ENCODE measurements at places on chromosomes 13 and 19. TPM values are rescaled to one million over a fixed set of nuclear protein-coding genes. Genes with fewer than 3 reads are reported as not detected.

The HCST gene
- 0.68 TPM for total RNA-seq

The BAX gene
- total RNA-seq = 310 TPM

The CYP4F2 gene
- total RNA-seq = not detected

The ARMC6 gene
- 66.5 TPM for total RNA-seq

The UQCRFS1 gene
- total RNA-seq = 46.1 TPM

The B3GNT8 gene
- 0.96 TPM for total RNA-seq

The PLK5 gene
- 0.50 TPM for total RNA-seq

The UBE2L5 gene
- not detected for total RNA-seq

The PSG1 gene
- not detected for total RNA-seq

The PGLYRP2 gene
- total RNA-seq = not detected

The CEACAM6 gene
- total RNA-seq = not detected

DNA sequence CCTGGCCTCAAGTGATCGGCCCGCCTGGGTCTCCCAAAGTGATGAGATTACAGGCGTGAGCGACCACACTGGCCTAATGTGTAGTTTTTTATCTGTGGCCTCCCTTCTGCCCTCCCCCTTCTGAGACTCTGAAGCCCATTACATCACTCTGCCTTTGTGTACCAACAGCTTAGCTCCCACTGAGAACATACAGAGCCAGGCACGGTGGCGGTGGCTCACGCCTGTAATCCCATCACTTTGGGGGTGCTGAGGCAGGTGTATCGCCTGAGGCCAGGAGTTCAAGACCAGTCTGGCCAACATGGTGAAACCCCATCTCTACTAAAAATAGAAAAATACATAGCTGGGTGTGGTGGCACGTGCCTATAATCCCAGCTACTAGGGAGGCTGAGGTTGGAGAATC, 12.6 kb downstream of the NCR1 start:
- no peak for DNase-seq

DNA sequence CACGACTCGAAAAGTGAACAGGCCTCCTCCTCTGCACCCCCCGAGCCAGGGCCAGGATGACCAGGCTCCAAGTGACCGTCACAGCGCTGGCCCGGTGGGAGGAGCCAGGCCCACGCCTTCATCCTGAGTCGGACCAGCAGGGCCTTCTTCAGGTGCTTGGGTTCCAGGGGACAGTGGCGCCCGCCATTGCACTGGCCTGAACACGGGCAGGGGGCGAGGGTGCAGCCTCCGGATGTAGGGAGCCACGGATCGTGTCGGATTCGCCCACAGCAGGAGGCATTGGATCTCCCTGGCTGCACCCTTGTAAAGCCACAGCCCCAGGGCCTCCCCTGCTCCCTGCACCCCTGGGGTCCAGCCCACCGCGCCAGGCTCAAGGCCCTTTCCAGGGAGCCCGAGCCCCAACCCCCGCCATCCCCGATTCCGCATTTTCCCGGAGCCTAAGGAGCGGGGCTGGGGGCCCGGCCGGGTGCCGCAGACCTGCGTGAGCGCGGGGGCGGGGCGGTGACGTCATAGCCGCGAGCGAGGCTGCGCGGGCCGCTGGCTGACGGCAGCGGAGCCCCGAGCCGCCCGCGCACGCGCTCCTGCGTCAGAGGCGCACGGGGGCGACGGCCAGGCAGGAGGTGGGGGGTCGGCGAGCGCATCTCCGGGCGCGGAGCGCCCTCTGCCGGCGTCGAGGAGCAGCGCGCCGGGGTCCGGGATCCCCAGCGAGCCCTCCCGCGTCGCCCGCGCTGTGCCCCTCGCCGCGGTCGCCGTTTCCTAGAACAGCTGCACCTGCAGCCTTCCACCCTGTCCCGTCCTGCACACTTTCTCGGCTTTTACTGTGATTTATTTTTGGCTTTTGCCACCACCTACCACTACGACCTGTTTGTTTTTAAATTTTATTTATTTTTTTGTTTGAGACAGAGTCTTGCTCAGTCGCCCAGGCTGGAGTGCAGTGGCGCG, 1.5 kb upstream of the ATP5F1D start:
- peak; percentile 91 for DNase-seq

- DNase-seq = peak; percentile 28
These were observed 1.6 kb downstream of the RPL18 start for GRCh38 chr19:48617146-48617937.

GRCh38 chr19:374183-374885, 29.7 kb upstream of the MIER2 start:
- no peak for DNase-seq

- DNase-seq = no peak
These were observed 26.4 kb downstream of the CDK8 start for GRCh38 chr13:26280295-26280694.

DNA sequence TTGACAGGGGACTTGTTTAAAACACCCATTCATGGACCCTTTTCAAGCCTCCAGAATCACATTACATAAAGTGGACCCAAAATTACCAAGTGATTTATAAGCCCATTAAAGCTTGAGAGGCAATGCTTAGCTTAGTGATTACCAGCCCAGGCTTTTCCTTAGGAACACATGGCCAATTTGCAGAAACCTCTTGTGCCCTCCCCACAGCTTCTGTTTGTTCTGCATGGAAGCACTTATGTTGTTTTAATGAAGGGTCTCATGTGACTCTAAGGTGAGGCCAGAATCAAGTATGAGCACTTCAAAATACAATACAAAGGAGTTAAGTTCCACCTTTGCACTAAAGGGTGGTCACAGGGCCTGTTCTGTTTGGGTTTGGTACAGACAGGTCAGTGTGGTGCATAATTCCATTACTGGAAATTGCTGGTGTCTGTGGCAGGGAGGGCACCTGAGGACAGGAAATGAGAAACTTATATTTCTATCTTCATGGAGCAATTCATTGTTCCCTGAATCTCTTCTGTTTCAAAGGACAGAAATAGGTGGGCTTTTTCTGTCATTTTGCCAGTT, 15.3 kb downstream of the ZNF486 start:
- DNase-seq = no peak

- no peak for DNase-seq
These were observed 30.3 kb upstream of the RNF113B start for GRCh38 chr13:98207416-98207815.

GRCh38 chr19:14383661-14384555, 2.7 kb downstream of the ADGRE5 start:
- no peak for DNase-seq

- DNase-seq = no peak
These were observed 290.1 kb downstream of the DCLK1 start for GRCh38 chr13:35841060-35841521.

GRCh38 chr13:57878291-57878690, 246.7 kb downstream of the PCDH17 start:
- DNase-seq = no peak

DNA sequence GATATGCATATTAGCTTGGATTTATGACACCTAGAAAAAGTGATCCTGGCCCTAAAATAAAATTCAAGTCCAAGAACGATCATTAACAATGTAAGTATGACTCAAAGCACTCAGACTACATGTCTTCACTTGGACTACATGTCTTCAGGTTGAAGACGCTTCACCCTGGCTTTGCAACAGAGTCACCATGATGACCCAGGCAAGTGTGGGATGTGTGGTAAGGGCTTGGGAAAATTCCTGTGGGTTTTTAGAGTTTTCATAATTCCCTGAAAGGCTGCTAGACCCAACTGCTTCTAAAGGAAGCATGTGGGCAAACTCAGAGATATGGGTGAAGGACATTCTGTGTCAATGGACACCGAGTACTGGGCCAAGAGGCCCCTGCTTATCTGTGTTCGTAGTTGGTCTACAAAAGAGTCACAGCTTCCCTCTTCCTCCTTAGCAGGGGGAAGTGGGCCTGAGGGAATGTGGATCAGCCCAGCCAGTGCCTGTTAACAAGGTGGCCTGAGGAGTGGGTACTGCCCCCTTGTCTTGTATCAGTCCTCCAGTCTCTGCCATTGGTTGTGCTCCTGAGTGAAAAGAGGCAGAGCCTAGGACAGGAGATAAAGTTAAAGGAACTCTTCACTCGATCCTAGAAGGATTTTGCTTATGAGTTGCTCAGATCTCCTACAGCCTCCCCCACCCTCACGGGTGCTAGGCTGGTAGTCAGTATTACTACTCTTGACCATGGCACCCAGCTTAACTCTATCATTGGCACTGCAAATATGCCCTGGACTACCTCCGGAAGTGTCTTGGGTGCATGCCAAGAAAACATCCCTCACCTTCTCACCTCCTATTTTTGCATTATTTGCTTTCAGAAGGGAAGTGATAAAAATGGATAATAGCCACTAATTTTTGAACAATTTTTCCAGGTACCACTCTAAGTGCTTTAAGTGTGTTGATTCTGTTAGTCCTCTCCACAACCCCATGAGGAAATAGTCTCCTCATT, 406.3 kb downstream of the COG6 start:
- no peak for DNase-seq

- peak; percentile 41 for DNase-seq
These were observed 266.4 kb downstream of the NALCN start for GRCh38 chr13:101149735-101150384.

GRCh38 chr13:30253830-30254229, 53.5 kb downstream of the KATNAL1 start:
- no peak for DNase-seq

DNA sequence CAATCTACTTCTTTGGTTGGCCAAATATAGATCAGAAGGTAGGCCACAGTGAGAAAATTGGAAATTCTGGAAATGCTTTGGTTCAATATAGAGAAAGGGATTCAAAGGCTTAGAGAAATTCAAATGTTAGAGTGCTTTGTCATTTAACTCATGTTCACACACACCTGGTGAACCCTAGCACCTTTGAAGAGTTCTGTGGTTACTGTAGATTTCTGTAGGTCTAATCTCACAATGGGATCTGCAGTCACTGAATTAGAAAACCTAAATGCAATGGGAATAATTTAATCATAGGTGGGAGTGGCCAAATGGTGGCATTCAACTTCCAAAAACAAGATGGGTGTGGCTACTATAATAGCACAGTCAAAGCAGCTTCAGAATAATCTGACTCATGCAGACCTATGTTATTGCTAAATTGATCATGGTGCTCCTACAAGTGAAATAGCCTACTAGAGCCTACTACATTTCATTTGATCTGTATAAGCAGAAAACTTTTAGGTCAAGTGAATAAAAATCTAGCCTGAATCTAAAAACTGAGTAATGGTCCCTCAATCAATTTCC, 1152.9 kb downstream of the PCDH9 start:
- DNase-seq = no peak

- DNase-seq = no peak
These were observed 326.3 kb downstream of the DCLK1 start for GRCh38 chr13:35804901-35805300.

DNA sequence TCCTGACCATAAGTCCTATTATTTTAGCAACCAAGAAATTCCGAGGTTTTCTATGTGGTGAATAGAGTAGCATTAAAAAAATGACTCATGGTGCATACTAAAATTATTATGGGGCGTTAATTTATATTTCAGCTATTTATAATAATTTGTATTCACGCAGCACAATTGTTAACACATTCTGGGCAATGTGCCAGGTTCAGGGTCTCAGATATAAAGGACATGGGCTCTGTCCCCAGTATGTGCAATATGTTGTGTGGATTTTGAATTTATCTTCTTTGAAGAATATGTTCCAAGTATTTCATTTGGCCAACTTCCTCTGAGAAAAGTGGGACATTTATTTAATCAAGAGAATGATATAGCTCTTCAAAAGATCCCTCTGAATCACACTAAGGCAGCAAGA, 1434.7 kb upstream of the PRR20A start:
- DNase-seq = no peak

DNA sequence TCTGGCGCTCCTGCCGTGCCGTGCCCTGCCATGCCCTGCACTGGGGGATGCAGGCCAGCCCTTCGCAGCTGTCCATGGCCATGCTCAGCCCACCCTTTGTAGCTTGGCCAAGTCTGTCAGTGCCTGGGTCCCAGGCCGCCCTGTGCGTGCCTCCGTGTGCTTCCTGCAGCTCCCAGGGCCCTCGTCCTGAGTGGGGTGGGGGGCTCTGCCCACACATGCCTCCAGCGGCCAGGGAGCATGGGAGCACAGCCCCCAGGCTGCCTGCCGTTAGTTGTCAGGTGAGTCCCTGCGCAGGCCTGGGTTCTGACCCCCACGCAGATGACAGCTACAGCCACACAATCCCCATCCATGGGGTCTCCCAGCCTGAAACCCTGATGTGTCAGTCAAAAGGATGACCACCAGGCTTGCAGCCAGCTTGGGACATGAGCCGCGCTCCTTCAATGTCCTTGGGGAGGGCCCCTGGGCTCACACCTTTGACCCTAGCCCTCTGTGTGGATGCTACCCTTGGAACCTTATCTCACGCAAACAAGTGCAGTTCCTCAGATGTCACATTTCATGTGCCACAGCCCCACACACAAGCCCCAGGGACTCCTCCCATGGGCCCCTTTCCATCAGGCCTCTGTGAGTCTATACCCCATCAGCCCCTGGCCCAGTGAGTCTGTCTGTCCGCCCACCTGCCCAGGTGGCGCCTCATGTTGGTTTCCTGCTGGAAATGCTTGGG, 24.5 kb downstream of the TMED1 start:
- no peak for DNase-seq
